GM12864 (cell line): ENCODE measurements at places on chromosomes 7 and 10.

DNA sequence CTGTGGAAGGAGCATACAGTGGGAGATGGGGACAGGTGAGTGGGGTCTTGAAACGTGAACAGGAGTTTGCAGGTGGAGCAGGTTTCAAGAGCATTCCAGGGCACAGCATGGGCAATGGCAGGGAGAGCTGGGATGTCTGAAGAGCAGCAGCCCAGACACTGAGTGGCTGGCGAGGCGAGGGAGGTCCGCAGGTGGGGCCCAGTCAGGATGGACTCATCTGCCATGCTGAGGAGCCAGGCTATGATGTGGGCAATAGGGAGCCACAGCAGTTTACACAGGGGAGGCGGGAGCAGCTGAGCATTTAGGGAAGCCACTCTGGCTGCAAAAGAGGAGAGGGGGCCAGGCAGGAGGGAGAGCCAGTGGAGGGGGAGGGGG is 138.7 kb downstream of the FAM53B start:
- no peak for DNase-seq

- DNase-seq, result no peak
These were observed 1.3 kb downstream of the IKZF1 start for GRCh38 chr7:50305583-50306493.

GRCh38 chr7:97337849-97338248 is 220.4 kb downstream of the SDHAF3 start:
- DNase-seq, result no peak

DNA sequence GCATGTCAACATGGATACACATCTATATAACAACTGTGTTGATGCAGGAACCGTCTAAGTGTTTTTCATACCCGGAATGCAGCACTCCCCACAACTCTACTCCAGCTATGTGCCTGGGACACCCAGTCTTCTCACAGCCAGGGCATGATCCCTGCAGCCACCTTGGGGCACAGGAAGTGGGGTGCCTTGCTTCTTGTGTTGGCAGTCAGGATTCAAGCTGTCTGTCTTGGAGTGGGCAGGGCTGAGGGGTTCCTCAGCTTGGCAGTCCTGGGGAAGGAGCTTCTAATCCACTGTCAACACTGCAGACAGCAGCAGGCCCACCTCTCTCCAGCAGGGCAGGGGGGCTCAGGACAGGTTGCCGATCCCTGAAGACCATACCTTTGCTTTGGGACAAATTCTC is 41.3 kb downstream of the DRGX start:
- no peak for DNase-seq

DNA sequence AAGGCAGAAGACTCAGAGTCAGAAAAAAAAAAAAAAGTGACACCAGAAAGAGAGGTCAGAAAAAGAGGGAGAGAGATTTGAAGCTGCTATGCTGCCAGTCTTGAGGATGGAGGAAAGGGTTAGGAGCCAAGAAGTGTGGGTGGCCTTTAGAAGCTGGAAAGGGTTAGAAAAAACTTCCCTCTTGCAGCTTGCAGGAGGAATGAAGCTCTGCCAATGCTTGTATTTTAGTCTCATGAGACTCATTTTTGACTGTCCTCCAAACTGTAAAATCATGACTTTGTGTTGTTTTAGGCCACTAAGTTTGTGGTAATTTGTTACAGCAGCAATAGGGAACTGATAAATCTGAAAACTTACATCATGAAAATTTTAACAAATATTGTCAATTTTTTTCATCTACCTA is 127.7 kb upstream of the NOBOX start:
- DNase-seq, result no peak

GRCh38 chr7:158910254-158911053 is 54.1 kb downstream of the DYNC2I1 start:
- DNase-seq, result peak; percentile 8
